ENCODE measurements at places on chromosomes 6 and 20.

DNA sequence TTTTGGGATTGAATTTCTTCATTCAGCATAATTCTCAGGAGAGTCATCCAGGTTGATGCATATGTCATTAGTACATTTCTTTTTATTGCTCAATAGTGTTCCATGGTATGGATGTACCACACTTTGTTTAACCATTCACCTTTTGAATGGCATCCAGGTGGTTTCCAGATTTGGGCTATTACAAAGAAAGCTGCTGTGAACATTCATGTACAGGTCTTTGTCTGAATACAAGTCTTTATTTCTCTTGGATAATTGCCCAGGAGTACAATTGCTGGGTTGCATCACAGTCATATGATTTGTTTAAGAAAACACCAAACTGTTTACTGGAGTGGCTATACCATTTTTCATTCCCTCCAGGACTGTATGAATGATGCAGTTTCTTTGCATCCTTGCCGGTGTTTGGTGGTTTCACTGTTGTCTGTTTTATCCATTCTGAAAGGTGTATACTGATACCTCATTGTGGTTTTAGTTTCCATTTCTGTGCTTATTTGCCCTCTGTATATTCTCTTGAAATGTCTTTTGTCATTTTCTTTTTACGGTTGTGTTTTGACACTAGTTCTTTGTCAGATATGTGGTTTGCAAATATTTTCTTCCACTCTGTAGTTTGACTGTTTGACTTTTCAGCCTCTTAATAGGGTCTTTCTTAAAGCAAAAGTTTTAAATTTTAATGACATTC, 8.8 kb downstream of the CDKAL1 start:
- no peak for DNase-seq

DNA sequence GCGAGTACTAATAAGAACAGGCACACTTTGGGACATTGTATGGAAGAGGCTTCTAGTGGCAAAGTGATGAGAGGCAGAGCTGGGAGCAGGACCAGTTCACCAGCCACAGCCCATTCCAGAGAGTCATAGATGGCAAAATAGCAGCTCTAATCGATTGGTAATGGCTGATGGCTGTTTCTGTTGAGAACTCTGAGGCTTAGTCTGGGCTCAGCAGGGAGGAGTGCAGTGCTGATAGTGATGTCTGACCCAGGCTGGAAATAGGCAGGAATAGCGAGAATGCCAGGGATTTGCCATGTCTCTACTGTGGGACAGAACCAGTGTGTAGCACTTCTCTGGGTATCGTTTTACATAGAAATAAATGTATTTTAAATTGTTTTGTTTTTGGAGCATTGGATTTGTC, 620.0 kb upstream of the FLRT3 start:
- no peak for DNase-seq

DNA sequence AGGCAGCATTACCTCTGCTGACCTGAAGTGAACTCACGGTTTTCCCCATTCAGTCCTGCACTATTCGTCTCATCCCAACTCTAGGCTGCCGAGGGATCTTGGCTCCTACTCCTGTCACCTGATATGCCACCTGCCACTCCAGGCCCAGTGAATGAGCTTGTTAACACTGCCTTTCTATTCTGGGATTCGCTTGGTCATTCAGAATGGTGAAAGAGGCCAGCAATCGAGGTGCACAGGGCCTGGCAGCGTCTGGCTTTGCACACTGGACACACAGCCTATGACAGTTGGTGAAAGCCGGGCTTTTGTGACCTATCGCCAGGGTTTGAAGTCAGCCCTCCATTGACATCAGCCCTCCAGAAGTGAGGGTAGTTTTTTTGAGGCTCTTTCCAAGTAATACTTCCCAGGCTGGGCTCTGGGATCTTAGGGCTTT, 59.3 kb upstream of the MYL9 start:
- no peak for DNase-seq

DNA sequence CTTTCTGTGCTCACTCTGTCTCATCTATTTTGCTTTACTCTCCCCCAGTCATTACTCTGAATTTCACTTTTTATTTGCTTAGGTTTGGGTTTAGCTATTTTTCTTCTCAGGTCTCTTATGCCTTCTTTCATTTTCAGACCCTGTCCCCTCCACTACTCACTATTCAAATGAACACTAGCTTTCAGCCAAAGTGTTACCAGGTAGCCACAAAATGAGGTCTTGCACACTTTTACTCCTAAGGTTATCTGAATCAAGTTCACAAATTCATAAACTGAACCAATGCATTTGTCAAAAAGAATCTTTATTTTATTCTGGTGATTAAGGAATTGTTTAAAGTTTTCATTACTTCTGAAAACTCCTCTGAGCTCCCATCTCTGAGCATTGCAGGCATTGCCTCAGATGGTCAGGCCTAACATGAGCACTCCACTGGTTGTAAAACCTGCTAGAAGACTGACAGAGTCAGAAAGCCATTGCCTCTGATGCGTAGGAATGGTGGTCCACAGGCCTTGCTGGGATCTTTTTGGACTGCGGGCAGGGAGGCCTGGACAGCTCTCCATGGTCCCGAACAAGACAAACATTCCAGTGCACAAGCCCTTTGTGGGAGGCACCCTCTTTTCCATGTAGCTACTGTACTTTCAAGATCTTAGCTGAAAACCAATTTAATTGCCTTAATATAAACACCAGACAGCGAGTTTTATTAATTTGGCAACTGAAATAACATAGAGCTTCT, 48.5 kb downstream of the FYN start:
- no peak for DNase-seq

GRCh38 chr6:158933079-158933595, 66.9 kb downstream of the RSPH3 start:
- no peak for DNase-seq

DNA sequence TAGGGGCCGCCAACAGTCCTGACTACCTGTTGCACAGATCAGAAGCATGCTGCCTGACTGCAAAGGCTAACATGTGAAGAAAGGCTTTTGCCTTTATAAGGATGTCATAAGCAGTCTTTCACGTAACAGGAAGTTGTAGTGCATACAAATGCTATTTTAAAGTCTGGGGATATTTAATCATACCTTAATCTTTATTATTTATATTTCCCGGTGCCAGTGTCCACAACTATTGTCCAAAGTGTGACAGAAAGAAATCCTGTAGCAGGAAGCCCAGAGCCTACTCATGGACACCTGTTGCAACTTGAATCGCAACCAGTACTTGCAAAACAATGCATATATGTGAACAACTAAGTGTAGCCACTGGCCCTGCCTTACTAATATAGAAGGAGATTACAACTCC, 235.8 kb downstream of the ALDH8A1 start:
- no peak for DNase-seq

DNA sequence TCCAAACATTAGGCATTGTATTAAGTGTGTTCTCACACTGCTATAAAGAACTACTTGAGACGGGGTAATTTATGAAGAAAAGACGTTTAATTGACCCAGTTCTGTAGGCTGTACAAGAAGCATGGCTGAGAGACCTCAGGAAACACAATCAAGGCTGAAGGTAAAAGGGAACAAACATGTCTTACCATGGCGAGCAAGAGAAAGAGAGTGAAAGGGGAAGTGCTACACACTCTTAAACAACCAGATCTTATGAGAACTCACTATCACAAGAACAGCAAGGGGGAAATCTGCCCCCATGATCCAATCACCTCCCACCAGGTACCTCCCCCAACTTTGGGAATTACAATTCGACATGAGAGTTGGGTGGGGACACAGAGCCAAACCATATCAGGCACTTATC, 86.6 kb upstream of the TOP1 start:
- DNase-seq = no peak

DNA sequence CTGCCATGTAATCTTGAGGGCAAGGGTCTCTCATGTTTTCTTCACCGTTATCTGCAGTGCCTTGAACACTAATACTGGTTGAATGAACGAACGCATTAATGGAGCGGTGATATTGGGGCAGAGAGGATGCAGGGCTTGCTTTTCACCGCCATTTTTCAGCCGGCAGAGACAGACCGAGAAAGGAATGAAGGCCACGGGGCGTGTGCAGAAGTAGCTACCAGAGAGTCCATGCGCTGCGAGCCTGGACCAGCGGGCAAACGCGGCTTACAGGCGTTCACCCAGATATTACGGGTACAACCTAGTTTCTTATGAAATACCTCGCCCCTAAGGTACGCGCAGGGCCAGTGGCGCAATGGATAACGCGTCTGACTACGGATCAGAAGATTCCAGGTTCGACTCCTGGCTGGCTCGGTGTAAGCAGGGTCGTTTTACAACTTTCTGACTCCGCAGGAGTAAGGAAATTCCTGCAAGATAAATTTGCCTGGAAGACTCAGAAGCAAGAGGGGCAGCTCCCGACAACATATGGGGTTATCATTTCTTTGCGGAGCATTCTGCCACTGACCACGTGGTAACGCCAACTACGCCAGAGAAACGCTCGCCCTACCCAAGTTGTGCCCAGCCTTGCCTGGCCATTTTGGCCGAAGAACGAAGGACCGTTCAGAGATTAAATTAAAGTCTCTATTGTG, 863 bp upstream of the HMGN4 start:
- DNase-seq = peak; percentile 72

DNA sequence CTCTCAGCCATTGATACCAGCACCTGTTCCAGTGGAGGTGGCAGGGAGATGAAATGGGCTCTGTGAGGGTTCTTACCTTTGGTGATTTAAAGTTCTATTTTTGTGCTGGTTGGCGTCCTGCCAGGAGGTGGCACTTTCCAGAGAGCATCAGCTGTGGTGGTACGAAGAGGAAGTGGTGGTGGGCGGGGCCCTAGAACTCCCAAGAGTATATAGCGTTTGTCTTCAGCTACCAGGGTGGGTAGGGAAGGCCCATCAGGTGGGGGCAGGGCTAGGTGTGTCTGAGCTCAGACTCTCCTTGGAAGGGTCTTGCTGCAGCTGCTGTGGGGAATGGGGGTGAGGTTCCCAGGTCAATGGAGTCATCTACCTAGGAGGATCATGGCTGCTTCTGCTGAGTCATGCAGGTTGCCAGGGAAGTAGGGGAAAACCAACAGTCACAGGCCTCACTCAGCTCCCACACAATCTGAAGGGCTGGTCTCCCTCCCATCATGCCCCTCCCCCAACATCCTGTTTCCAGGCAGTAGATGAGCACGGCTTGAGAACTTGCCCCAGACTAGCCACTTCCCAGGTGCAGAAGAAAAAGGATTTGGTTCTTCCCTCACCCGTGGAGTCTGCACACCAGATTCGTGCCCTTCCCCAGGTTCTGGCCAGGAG, 46.6 kb downstream of the MOXD1 start:
- DNase-seq = no peak

- DNase-seq = no peak
These were observed 32.0 kb downstream of the CEP43 start for GRCh38 chr6:167031082-167031709.

DNA sequence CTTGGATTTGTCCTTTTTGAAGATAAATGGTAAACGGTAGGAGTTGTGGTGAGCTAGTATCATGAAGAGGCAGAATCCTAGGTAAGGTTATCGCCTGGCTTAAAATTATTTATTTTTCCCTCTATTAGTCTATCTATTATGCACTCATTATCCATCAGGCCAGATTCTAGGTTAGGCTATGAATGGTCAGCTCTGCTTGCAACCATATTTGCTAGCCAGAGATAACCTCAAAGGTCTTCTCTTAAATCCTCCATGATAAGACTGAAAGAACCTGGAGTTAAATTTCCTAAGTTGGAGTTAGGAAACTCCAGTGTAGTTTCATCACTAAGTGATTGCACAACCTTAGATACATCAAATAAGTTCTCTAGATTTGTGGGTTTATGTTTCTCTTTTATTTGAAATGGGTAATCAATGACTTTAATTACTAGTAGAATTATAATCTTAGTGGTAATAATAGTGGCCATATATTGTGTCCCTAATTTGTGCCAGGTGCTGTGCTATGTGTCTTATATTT, 302.1 kb upstream of the RUNX2 start:
- no peak for DNase-seq

- DNase-seq = no peak
These were observed 297.3 kb upstream of the FLRT3 start for GRCh38 chr20:14634665-14635064.

DNA sequence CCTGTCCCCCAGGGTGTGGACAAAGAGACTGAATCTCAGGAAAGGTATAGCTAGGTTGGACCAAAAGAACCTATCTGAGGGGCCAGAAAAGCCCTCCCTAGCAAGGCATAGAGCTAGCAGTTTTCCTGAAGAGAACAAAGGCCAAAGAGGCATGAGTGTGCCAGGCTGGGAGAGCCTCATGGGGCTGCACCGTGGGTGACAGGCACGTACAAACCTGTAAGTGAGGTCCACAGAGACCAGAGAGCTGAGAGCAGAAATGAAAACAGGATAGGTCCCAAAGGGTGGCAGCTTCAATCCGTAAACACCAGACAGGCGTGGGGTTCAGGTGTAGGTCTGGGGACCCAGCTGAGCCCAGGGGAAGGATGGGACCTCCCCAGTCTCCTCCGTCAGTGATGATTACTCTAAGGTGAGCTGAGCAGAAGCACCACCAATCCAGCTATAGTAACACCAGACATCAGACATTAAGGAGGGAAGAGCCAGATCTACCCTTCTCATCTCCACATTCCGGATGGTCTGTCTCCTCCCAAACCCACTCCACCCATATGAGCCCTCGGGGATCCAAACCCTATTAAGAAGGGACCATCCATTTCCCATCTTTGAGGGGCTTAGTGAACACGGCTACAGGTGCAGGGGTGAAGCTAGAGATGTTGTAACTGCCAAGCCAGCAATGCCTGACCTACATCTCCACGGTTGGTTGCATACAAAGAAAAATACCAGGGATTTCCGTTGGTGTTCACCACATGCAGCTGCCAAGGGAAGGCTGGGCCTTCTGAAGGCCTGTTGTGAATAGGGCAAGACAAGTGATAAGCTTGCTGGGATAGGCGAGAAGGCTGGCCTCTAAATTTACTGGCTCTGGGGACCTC, 38.3 kb downstream of the BCL2L1 start:
- DNase-seq = no peak

DNA sequence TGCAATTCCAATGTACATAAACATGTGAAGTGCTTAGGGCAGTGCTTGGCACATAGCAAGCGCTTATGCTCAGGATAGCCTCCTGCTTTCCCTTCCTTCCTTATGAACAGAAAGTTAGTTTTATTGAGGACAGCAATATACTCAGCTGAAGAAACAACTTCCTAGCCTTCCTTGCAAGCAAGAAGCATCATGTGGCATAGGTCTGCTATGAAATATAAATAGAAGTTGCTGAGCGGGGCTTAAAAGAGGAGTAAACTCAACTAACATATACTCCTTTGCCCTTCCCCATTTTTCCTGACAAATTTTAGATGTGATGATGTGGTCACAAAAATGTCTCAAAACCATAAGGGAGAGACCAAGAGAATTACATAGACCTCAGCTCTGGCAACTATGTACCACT, 98.9 kb downstream of the KIF16B start:
- DNase-seq = no peak

- DNase-seq = no peak
These were observed 100.9 kb downstream of the ZDHHC14 start for GRCh38 chr6:157481865-157482249.

DNA sequence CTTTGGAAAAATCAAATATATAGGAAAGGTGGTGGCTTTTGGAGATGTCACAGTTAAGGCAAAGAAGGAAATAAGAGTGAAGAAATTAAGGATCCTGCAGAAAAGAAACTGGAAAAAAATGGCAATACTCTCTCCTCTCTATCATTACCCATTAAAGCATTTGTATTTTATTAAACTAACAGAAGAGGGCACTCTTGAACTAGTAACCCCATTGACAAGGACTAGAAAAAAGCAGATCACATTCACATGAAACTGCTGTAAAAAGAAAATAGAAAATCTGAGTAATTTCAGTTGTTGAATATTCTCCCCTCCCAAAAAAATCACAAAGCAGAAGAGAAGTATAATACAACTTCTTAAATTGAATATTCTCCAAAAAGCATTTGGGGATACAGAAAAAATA, 104.1 kb upstream of the SLC35B3 start:
- no peak for DNase-seq

Data from stimulated activated CD4-positive, alpha-beta T cell treated with anti-CD3 and anti-CD28 coated beads, Interleukin-15, amount 100 ng/mL, for 1 hour (primary cell).